ENCODE measurements at places on chromosomes 13 and 19. TPM values are rescaled to one million over a fixed set of nuclear protein-coding genes. Genes with fewer than 3 reads are reported as not detected.

Gene LHFPL6
- total RNA-seq, result 0.31 TPM

Gene ZNF208
- total RNA-seq, result 3.1 TPM

Gene FBL
- total RNA-seq, result 195 TPM

Gene TSSK6
- total RNA-seq, result 6.3 TPM

Gene IRF3
- total RNA-seq, result 27.2 TPM

Gene TMEM190
- total RNA-seq, result not detected

Gene KLK13
- total RNA-seq, result not detected

Gene SERPINE3
- total RNA-seq, result 0.10 TPM

Gene PSG11
- not detected for total RNA-seq

Gene ZNF814
- 25.6 TPM for total RNA-seq

Gene SUGP2
- 41.5 TPM for total RNA-seq

Gene CCNA1
- not detected for total RNA-seq

Gene APLP1
- total RNA-seq, result not detected

Gene ATP4A
- total RNA-seq, result not detected

Gene IQCN
- total RNA-seq, result 7.7 TPM

Gene MYO1F
- 145 TPM for total RNA-seq

Gene HS6ST3
- under 0.01 TPM for total RNA-seq

Gene ZNF726
- total RNA-seq, result 2.9 TPM

Gene GPATCH1
- total RNA-seq, result 5.4 TPM

Gene DNMT1
- 53.0 TPM for total RNA-seq

Gene ACP7
- not detected for total RNA-seq

Gene CCDC122
- total RNA-seq, result 0.52 TPM

Gene SMIM44
- total RNA-seq, result not detected

Gene ZNF480
- total RNA-seq, result 5.6 TPM
